Lung microvascular endothelial cell (primary cell): ENCODE measurements at places on chromosomes 1 and 21. TPM values are rescaled to one million over a fixed set of nuclear protein-coding genes. Genes with fewer than 3 reads are reported as not detected.

The ABCA4 gene
- total RNA-seq = 60.8 and 487 TPM in 2 replicates

The LCE1B gene
- total RNA-seq = not detected in 2 replicates

The GUCA2A gene
- not detected in 2 replicates for total RNA-seq

The TTC39A gene
- total RNA-seq = 1.6 and 2.4 TPM in 2 replicates

The SPRR2F gene
- total RNA-seq = not detected in 2 replicates

The LCA5L gene
- 0.22 and 0.40 TPM in 2 replicates for total RNA-seq

The HPDL gene
- total RNA-seq = 0.60 and 1.3 TPM in 2 replicates

The CELA2B gene
- total RNA-seq = not detected in 2 replicates

The SLC9C2 gene
- total RNA-seq = not detected in 2 replicates

The MEX3A gene
- total RNA-seq = 3.4 and 4.8 TPM in 2 replicates

The CREG1 gene
- total RNA-seq = 28.8 and 76.8 TPM in 2 replicates

The KCNK1 gene
- total RNA-seq = under 0.01 TPM in 2 replicates

The KRTAP19-1 gene
- total RNA-seq = not detected in 2 replicates

The NHLH2 gene
- under 0.01 TPM in 1 of 2 replicates, not detected in the other for total RNA-seq

The COL6A1 gene
- total RNA-seq = 4.0 and 6.5 TPM in 2 replicates

The GPR25 gene
- not detected in 2 replicates for total RNA-seq

The OPTC gene
- total RNA-seq = not detected in 2 replicates

The SMCP gene
- total RNA-seq = not detected in 2 replicates

The MTOR gene
- 32.9 and 47.4 TPM in 2 replicates for total RNA-seq

The MATN1 gene
- under 0.01 TPM in 2 replicates for total RNA-seq

The EPHA10 gene
- not detected in 2 replicates for total RNA-seq
